ENCODE measurements at places on chromosomes 2 and 18.

DNA sequence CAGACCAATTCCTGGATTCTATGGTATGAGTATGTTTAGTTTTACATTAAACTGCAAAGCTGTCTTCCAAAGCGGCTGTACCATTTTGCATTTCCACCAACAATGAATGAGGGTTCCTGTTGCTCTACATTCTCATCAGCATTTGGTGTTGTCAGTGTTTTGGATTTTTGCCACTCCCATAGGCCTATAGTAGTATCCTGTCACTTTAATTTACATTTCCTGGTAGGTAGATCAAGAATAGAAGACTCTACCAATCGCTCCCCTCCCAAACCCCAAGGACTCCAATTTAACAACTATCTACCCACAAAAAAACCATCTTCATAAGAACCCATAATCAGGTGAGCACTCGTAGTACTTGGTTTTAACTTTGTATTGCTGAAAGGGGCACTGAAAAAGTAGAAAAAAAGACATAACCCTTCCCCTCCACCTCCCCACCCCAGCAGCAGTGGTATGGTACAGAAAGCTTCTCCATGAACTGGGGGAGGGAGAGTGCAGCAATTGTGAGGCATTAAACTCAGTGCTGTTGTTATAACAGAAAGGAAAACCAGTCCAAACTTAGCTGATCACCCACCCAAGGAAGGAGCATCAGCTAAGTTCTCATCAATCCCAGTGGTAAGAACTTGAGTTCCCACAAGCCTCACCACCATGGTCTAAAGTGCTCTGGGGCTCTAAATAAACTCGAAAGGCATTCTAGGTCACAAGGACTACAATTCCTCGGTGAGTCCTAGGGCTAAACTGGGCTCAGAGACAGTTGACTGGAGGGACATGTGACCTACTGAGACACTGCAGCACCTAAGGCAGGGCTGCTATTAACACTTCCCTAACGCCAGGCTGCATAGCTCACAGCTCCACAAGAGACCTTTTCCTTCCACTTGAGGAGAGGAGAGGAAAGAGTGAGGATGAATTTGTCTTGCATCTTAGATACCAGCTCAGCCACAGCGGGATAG is 35.5 kb upstream of the CYTIP start:
- no peak for DNase-seq

- DNase-seq: peak; percentile 29
These were observed 135.6 kb upstream of the LGALSL start for GRCh38 chr2:64318476-64318748.

- no peak for DNase-seq
These were observed 117.2 kb upstream of the OTX1 start for GRCh38 chr2:62933398-62933917.

GRCh38 chr2:187349326-187349944 is 98.6 kb downstream of the CALCRL start:
- no peak for DNase-seq

- no peak for DNase-seq
These were observed 52.5 kb upstream of the CAVIN2 start for GRCh38 chr2:191899410-191899809.

DNA sequence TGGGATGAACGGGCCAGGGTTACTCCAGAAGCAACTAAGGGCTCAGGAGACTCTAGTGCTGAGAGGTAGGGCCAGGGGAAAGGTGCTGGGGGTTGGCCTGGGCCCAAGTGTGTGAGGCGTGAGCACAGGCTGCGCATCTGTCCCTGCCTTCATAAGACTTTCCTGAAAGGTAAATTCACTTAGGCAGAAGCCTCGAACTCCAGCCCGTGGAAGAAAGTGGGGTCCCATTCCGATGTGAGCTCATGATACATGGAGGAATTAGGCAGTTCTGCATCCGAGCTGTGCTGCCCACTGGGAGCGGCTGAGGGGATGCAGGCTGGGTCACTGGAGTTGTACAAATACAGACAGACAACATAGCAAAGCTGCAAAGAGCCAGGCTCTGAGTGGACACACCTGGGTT is 16.2 kb downstream of the PARD6G start:
- DNase-seq: no peak

DNA sequence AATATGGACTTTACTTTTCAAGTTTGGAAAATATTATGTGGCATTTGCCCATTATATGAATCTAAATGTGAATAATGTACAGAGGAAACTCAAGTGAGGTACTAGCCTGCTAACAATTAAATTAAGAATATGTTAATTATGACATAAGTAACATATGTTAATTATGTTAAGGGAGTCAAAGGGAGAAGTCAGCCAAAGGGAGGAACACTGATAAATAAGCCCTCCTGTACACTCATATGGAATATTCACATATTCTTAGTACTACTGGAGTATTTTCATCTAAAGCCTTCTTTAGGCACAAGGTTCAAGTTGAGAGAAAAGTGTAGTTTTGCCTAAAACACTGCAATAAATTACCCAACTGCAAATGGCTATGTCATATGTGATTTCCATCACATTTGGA is 30.1 kb downstream of the ITGB6 start:
- no peak for DNase-seq

- DNase-seq: no peak
These were observed 39.4 kb downstream of the TMEM18 start for GRCh38 chr2:637804-638203.

DNA sequence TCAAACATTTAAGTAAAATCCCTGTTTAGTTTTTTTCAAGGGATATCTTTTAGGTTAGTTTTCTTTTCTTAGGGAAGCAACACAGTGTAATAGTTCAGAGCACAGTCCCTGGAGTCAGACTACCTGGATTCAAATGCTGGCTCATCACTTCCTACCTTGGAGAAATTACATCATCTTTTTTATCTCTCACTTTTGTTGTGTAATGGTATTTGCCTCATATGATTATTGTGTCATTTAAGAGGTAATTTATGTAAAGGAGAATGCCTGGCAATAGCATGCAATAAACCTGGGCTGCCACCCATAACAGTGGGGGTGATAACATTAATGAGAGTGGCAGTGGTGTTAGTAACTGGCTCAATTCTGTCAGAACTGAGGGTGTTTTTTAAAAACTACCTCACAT is 26.3 kb downstream of the ERLEC1 start:
- no peak for DNase-seq

All from NCI-H510A treated with DMSO at 0.1 percent for 48 hours (cell line).